ENCODE measurements at places on chromosomes 16 and 17. TPM values are rescaled to one million over a fixed set of nuclear protein-coding genes. Genes with fewer than 3 reads are reported as not detected.

Gene MFSD11
- 33.7 TPM for polyA plus RNA-seq

Gene DOC2B
- polyA plus RNA-seq = 99.1 TPM

Gene P2RX1
- 1.1 TPM for polyA plus RNA-seq

Gene ITGB4
- polyA plus RNA-seq = 16.5 TPM

Gene ZNF594
- 27.3 TPM for polyA plus RNA-seq

Gene C1QTNF1
- polyA plus RNA-seq = 2.2 TPM

Gene BAIAP2
- 33.0 TPM for polyA plus RNA-seq

Gene SPN
- polyA plus RNA-seq = 2.5 TPM

Gene CCL7
- polyA plus RNA-seq = not detected

Gene CDK5RAP3
- polyA plus RNA-seq = 126 TPM

DNA sequence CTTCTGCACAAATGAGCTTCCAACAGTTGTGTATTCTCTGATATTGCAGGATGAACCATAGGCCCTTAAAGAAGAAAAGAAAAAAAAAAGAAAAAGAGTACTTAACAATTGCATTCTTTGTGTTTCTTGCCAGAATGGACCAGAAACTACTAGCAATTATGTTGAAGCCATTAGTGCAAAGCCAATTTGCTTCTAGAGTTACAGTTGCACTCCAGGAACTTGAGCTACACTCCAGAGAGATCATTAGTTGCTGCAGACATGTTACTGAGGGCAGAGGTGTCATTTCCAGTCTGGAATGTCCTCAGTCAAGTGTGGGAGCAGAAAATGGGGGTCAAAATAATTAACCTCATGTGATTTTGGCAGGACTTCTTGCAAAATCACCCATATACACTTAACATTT lies 85.6 kb upstream of the CCL2 start:
- DNase-seq = no peak

GRCh38 chr17:32192379-32192778 lies 50.1 kb downstream of the RHOT1 start:
- no peak for DNase-seq

GRCh38 chr17:63425483-63425882 lies 20.6 kb downstream of the CYB561 start:
- DNase-seq = peak; percentile 75

DNA sequence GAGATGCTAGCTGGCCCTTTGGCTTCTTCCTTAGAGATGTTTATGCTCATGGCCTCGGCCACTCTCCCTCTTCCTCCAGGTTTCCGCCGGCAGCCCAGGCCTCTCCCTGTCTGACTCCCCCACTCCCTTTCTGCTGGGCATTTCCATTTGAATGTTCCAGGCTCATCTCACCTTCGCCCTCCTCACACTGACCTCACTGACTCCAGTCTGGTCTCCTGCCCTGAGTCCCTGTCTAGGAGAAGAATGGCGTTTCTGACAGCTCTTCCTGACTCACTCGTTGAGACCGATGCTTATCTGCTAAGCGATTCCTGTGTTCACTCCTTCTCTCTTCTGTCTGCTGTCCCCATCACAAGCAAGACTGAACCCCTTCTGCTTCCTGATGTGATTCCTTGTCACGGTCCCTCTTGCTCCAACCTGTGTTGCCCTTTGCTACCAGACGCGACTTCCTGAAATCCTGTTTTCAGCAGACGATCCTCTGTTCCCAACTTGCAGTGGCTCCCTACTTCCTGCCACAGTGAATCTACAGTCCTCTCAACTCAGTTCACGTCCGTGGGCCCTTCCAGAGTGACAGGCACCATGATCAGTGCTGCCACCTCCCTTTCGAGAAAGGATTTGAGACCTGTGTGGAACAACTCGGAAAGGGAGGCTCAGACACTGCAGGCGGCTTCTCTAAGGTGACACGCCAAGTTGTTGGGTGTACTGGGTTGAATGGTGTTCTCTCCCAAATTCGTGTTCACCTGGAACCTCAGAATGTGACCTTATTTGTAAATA lies 176.4 kb downstream of the MSI2 start:
- no peak for DNase-seq

- no peak for DNase-seq
Measured at GRCh38 chr17:27541301-27542023, 85.2 kb downstream of the KSR1 start.

- DNase-seq = no peak
Measured at GRCh38 chr17:47935961-47936360, 5.4 kb upstream of the PNPO start.

DNA sequence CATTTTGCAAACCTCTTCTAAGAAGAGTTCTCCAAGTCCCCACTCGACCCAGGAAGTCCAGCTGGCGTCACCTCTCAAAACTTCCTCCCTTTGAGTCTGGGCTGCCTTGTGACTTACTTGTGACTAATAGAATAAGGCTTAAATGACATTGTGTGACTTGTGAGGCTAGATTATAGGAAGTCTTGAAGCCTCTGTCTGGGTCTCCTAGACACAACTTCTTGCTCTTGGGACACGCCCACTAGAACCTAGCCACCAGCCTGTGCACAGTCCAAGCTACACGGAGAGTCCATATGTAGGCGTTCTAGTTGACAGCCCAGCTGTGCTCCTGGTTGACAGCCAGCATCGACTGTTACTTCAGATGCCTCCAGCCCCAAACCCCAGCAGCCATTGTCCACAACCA lies 66.7 kb upstream of the TANC2 start:
- no peak for DNase-seq

GRCh38 chr16:30808146-30808545 lies 21.1 kb upstream of the ZNF629 start:
- no peak for DNase-seq

DNA sequence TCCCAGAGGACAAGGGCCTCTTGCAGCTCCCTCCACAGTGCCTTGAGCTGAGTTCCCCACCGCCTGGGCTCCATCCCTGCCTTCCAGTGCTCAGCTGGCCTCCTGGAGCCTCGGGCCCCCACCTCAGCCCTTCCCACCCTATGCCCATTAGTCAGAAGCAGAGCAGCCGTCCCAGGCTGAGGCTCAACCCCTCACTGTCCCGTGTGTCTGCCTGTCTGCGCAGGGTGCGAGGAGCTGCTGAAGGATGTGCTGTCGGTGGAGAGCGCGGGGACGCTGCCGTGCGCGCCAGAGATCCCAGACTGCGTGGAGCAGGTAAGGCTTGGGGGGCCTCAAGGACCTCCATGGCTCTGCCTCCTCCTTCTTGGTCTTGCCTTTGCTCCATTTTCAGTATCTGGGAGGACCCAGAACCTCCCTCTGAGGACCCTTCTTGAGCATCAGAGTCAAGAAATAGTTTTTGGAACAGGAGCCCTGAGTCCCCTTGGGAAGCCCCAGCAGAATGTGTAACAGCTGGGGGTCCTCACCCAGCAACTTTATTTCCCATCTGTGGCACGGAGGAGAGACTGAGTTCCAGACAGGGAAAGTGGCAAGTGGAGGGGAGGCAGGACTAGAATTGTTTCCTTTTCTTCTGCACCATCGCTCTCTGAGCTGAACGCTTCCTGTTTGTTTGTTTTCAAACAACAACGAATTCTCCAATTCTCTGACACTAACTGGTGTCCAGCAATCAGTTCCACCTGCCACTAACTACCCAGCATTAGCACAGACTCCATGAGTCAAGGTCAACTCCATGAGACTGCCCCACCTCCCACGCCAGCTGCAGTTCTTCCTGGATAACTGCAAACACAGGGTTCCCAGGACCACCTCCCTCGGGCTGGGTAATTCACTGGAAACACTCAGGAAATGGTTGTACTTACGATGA lies 42.6 kb downstream of the RAB11FIP4 start:
- DNase-seq = no peak

DNA sequence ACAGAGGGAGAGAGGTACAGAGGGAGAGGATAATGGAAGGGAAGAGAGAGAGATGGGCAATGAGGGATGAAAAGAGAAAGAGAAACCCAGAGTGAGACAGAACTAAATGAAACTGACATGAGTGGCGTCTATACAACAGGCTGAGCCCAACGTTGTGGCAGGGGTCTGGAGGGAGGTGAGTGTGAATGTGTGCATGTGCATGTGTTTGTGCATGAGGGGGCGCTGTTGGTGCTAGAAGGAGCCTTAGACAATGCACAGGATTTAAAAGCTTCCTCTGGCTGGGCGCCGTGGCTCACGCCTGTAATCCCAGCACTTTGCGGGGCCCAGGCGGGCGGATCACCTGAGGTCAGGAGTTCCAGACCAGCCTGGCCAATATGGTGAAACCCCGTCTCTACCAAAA lies 454.8 kb upstream of the CDH11 start:
- no peak for DNase-seq

- no peak for DNase-seq
Measured at GRCh38 chr17:77439189-77440018, 298.6 kb downstream of the SEC14L1 start.

- DNase-seq = peak; percentile 81
Measured at GRCh38 chr16:89602273-89602951, 11.0 kb upstream of the DPEP1 start.

- no peak for DNase-seq
Measured at GRCh38 chr17:151886-152859, 14.8 kb downstream of the SCGB1C2 start.

DNA sequence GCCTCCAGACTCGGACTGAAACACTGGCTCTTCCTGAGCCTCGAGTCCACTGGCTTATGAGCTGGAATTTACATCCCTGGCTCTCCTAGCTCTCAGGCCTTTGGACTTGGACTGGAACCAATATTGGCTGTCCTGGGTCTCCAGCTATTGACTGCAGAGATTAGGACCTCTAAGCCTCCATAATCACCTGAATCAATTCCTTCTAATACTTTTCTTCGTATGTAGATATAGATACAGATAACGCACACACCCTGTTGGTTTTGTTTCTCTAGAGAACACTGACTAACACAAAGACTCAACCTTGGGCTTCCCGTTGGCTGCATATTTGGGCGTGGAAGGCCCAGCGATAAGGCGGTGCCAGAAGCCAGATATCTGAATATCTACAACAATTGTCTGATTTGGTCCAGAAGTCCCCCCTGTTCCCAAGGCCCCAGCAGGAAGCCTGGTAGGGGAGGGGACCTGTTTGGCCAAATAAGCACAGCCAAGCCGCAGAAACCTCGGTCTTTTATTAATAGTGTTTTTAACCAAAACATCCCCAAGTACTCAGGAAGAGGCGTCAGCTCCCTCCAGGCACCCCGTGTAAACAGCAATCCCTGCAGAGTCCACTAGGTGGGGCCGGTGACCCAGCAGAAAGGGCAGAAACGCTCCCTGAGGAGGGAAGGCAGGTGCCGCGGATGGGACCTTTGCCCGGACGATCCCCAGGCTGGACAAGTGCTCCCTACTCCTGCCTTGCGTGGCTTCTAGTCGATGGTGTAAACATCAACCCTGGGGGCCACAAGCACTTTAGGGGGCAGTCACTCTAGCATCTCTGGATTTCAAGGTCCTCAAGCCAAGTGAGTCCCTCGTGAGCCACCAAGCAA lies 57.0 kb downstream of the ABR start:
- no peak for DNase-seq

GRCh38 chr16:51450909-51451308 lies 299.8 kb upstream of the SALL1 start:
- no peak for DNase-seq

GRCh38 chr17:10121971-10122707 lies 76.3 kb downstream of the GAS7 start:
- no peak for DNase-seq

DNA sequence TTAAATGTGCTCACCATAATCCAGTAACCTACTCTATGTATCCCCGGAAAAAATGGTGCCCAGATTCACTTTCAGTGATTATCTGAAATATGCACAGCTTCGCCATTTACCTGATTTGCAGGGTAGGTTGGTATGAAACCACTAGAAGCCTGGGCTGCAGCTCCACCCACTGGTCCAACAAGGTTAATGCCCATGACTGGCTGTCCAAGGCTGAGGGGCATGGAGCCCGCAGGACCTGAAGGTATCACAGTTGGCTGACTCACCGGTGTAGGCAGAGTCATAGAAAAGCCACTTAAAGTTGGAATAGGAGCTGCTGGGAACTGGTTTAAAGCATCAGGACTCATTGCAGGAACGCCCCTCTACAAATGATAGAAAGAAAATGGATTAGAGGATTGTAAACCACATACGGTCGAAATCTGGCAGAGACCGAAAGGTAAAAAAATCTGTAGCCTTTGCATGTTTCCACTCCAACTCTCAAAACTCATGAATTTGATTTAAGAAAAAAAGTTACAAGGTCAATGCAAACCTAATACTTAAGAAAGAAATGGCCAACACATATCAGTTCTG lies 38.6 kb downstream of the SYNRG start:
- DNase-seq = peak; percentile 4

DNA sequence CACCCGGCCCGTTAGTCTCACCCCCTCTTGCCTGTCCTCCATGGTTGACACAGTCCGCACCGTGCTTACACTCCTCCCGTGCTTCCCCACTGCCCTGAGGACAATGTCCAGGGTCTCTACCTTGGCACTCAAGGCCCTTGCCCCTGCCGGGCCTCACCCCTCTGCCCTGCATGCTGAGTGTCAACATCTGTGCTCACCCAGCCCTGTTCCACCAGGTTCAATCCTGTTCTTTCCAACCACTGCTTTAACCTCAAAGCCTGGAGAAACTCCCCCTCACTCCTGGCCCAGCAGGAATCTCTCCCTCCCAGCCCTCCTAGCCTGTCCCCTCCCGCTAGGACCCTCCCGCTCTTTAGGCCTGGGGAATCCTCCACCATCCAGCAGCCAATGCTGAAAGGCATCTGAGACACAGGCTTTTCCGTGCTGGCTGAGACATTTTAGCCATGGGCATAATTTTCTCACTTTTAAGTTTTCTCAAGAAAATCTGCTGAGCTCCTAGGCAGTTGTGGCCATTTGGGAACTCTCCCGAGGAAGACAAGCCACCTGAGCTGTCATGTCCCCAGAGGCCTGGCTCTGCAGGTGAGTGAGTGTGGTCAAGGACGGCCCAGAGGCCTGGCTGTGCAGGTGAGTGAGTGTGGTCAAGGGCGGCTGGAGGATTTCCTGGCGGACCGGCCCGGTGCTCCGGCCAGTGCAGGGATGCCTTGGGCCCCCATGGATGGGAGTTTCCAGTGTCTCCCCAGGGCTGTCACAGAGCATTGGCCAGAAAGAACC lies 10.8 kb upstream of the P2RX1 start:
- DNase-seq = no peak

- no peak for DNase-seq
Measured at GRCh38 chr17:59331929-59332748, 684 bp downstream of the YPEL2 start.

- no peak for DNase-seq
Measured at GRCh38 chr16:54579106-54579728, 292.6 kb upstream of the IRX3 start.

- no peak for DNase-seq
Measured at GRCh38 chr17:37360632-37361031, 15.2 kb upstream of the C17orf78 start.

GRCh38 chr17:28748852-28749515 lies 5.2 kb downstream of the TRAF4 start:
- DNase-seq = no peak
